B cell (primary cell): ENCODE measurements at places on chromosomes 6 and 20. TPM values are rescaled to one million over a fixed set of nuclear protein-coding genes. Genes with fewer than 3 reads are reported as not detected.

DNA sequence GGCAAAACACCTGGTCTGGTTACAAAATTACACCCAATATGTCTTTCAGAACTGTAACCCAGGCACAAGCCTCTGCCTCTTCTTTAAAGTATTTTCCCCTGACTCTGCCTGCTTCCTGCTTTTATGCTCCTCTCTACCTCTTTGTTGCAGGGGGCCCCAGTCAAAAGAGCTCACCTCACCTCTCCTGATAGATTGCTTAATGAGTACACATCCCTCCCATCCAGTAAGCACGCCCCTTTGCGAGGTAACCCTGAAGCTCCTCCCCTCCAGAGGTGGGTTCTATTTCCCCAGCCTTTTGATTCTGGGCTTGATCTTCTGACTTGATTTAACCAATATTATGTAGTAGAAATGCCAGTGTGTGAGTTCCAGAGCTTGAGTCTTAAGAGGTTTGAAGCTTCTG, 56.6 kb upstream of the EYA2 start:
- no peak for DNase-seq

- no peak for DNase-seq
These were observed 2.6 kb downstream of the SAMD5 start for GRCh38 chr6:147510929-147511590.

GRCh38 chr6:132122871-132123270, 171.7 kb upstream of the CCN2 start:
- DNase-seq = no peak

- no peak for DNase-seq
These were observed 40.6 kb upstream of the ECHDC1 start for GRCh38 chr6:127383988-127384387.

DNA sequence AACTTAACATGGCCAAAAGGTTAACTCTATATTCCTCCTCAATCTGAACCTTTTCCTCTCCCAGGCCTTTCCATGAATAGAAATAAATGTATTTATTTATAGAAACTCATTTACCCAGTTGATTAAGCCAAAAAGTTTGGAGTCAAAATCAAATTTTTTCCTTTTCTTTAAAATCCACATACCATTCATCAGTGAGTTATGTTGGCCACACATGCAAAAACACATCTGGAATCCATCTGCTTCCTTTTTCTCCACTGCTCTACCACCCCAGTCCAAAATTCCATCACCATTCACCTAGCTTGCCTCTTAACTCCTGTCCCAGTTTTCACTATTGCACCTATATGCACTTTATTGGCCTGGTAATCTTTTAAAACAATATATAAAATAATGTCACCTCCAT, 62.4 kb upstream of the TMEM200A start:
- DNase-seq = no peak

DNA sequence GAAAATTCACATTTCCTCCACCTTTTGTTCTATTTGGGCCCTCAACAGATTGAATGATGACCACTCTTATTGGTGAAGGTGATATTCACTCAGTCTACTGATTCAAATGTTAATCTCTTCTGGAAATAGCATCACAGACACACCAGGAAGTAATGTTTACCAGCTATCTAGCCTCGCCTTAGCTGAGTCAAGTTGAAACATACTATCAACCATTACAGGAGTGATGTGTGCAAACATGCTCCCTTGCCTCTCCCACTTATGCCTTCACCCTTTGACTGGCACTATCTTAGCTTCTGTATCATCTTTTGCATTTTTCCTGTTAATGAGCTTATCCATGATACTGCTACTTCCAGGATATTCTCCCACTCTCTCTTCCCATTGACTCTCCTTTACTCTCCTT, 191.9 kb downstream of the CENPW start:
- no peak for DNase-seq

GRCh38 chr20:23370274-23370673, 8.3 kb downstream of the GZF1 start:
- DNase-seq = no peak

DNA sequence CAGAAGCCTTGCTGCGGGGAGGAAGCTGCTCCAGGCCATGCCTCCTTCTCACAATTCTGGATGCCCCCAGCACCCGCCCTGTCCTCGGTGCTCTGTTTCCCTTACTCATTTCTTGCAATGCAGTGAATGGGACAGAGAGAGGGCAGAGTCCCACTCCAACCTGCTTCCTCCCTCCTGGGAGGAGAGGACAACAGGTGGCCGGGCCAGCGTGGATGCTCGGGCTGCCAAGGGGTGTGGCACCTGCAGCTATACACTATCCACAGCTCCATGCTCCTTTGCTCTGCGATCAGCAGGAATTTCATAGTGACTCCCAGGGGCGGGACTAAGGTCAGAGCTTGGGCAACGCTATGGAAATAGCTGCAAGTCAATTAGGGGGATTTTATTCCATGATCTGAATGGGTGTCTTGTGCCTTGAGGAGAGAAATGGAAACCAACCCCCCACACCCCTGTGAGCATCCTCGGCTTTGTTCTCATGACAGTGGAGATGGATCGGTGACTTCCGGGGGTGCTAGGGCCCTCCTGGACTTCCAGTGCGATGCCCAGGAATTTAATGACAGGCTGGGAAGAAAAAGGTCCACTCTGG, 192.5 kb downstream of the MYLK4 start:
- DNase-seq = no peak

DNA sequence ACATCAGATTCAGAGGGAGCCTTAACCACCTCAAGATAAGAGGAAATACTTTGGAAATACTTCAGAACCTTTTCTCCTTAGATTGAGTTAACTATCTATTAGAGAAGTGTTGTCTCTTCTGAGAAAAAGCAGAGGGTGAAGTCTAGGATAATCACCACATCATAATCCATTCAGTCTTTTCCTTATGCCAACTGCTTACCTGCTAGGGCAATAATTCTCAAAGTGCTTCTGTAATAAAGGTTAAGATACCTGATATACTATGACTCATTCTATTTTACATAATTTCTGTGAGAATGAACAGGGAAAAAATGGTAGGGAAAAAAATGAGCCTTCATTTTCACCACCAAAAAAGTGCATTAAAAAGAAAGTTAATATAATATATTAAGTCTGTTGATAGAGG, 70.1 kb upstream of the LOC128125822 start:
- no peak for DNase-seq

DNA sequence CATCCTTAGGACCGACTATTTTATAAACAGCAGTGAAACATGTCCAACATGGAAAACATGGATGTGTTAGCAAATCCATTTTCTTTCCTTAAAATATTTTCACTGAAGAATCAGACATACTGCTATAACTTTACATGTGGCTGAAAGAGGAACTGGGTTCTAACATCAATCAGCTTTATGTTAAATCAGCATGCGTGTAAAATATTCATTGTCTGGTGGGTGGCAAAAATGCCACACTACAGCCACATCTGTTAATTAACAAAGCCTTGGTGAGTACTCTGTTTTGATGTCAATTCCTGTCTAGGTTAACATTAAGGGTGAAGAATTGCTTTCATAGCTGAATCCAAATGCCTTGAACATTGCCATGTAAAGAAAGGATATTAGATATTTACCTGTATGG, 222.6 kb upstream of the CEP162 start:
- DNase-seq = no peak

DNA sequence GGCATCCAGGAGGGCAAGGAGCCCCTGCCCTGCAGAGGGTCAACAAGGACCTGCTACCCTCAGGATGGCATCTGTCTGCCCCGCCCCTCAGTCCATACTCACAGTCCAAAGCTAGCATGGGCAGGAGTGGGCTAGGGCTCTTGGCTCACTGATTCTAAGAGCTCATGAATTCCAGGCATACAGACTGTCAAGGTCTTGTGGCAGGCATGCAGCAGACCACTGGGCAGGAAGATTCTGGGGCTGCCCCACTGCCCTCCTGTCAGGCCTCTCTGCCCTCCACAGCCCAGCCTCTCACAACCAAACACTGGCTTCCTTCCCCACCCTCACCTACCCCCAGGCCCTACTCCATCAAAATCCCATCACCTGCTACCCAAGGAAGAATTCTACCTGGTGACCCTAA, 5.6 kb upstream of the SLC4A11 start:
- DNase-seq = no peak

- peak; percentile 3 for DNase-seq
These were observed 26.7 kb upstream of the TFAP2B start for GRCh38 chr6:50791900-50792508.

GRCh38 chr20:41697861-41698559, 79.8 kb upstream of the CHD6 start:
- peak; percentile 53 for DNase-seq

DNA sequence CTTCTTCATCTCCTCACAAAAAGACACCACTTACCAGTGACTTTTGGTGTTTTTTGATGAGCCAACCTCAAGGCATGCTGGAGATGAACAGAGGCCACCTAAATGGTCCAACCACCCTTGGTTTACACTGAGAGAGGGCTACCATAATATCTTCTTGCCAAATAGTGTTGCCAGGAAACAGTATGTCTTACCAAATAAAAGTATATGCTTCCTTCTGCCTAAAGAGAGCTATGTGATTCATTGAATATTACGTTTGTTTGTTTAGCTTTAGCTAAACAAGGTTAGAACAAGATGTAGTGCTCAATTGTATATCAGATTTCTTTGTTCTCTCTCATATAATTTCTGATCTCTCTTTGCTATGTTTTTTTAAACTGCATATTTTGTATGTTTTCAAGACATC, 40.6 kb upstream of the BMP6 start:
- no peak for DNase-seq

GRCh38 chr6:155143578-155144106, 120.2 kb upstream of the CLDN20 start:
- DNase-seq = no peak

DNA sequence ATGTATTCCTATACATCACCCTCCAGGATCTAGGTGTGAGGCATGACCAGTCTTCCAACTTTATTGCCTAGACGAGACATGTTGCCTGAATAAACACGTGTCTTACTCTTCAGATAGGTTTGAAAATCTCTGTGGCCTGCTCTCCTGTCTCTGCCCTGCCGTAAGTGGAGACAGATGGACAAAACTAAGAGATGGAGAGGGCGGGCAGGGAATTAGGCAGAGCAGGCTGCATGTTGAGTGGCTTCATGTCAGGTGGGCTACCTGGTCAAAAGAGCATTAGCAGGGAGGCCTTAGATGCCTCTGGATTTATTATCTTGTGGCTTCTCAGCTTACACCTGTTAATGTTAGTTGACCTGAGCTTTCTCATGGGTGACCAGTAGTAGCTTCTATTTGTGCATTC, 59.0 kb upstream of the TULP4 start:
- DNase-seq = no peak

DNA sequence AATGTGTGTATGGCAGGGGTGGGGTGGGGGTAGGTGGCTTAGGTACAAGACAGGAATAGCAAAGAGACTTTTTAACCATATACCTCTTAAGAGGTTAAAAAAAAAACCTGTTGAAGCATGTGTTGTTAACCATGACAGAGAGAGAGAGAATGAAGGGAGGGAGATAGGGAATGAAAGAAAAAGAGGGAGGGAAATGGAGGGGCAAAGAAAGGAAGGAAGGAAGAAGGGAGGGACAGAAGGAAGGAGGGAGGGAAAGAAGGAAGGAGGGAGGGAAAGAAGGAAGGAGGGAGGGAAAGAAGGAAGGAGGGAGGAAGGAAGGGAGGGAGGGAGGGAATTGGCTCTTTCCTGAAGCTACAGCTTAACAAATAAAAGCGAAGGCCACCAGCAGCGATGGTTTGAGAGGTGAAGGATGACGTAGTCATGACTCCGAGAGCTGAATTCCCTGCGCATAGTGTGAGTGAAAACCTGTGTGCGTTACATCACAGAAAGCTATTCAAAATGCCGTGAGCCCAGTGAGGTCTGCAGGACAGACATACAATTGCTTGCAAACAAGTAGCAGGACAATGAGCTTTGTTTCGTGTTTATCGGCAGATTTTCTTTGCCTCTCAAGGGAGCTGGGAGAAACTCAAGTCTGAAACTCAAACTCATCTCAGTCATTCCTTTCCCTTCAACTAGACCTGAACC, 88.6 kb upstream of the NEDD9 start:
- no peak for DNase-seq

DNA sequence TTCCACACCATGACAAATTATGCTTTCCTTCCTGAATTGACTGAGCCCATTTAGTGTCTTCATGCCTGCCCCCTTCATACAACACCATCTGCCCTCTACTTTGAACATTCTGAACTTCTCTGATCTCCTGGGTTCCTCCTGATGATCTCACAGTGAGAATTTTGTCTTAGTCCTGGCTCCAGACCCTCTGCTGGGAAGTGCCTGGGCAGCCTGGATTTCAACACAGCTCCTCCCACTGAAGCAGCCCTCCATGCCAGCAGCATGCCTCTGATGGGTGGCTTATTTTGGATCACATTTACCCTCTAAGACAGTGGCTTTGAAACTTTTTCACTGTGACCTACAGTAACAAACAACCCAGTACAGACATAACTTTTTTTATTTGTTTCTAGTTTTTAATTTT, 41.5 kb downstream of the DSE start:
- DNase-seq = no peak

DNA sequence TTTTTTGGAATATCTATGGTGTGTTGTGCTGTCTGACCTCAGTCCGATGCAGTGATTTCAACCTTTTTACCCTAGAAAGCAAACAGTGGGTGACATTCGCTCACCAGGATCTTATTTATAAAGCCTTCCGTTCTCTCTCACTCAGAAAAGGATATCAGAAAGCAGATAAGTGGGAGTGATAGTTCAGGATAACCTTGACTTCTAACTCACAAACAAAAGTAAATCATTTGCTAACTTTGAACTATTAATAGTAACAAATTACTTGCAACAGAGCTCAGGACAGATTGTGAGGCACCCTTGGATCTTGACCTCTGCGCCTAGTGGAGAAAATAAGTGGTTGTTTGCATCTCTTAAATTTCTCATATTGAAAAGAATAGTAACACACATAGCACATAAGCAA, 637.1 kb upstream of the CITED2 start:
- DNase-seq = no peak

GRCh38 chr6:137901454-137901853, 34.4 kb downstream of the TNFAIP3 start:
- DNase-seq = no peak

- peak; percentile 60 for DNase-seq
These were observed 26.3 kb downstream of the ALDH5A1 start for GRCh38 chr6:24520929-24521546.

OR2H1 gene
- polyA plus RNA-seq = not detected in 2 replicates

WFDC12 gene
- polyA plus RNA-seq = not detected in 2 replicates

BPIFB2 gene
- polyA plus RNA-seq = not detected in 2 replicates

SHLD1 gene
- 17.3 and 18.5 TPM in 2 replicates for polyA plus RNA-seq

TSHZ2 gene
- 0.69 and 1.00 TPM in 2 replicates for polyA plus RNA-seq

LY6G6F gene
- polyA plus RNA-seq = 0.32 TPM in 1 of 2 replicates, not detected in the other

L3MBTL1 gene
- polyA plus RNA-seq = 15.6 and 24.3 TPM in 2 replicates

PPP1R3D gene
- polyA plus RNA-seq = 1.2 TPM in 2 replicates
